Stimulated activated CD8-positive, alpha-beta memory T cell treated with anti-CD3 and anti-CD28 coated beads, Interleukin-4, amount 100 ng/mL, for 1 hour (primary cell): ENCODE measurements at places on chromosomes 12 and 14.

DNA sequence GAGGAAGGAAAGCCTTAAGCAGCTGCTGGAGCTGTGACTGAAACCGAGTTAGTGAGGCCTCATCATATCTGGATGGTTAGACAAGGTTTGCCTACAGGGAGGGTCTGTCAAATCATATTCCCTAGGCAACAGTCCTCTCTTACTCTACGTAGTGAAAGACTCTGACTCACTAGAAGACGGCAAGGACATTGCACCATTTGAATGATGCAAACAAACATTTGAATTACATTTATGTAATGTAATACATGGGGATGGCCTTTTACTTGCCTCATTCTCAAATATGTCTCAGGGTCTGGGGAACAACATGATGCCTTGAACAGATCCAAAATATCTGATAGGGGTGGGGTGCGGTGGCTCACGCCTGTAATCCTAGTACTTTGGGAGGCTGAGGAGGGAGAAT lies 29.8 kb upstream of the STRAP start:
- no peak for DNase-seq

- DNase-seq = no peak
Measured at GRCh38 chr12:52232674-52233461, at the start of gene KRT7. Gene KRT7, plus strand, starts transcription at chr12:52233243. Its CDS starts 54 bp downstream, at chr12:52233297.

DNA sequence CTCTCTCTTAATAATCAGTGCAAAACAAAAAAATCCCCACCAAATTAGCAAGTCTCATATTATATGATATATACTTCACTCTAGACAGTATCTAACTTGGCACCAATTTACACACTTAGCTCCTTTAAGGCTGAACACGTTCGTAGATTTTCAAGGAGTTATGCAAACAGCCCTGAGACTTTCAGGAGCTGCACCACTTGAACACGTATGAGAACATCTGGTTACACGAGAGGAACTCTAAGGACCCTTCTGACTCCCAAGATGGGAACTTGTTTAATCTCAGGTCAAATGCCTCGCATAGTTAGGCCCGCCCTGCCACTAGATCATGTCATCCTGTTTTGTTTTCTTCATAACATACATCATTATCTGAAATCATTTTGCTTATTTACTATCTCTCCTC lies 10.0 kb downstream of the SPRING1 start:
- no peak for DNase-seq

DNA sequence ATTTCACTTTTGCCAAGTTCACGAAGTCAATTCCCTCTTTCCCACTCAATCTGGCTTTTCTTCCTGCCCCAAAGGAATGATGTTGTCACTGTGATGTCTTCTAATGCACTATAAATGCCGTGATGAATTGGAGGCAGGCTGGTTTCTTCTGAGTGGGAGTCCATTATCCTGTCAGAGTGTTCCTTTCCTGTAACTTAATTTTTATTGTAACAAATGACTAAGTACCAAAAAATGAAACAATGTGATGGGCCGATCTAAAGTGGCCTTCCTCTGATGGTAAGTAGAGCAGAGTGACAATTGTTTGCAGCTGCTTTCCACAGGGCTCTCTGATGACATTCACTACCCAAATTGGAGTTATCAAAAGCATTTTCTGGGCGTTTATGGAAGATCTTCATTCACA lies 22.2 kb downstream of the TMEM30B start:
- DNase-seq = no peak

DNA sequence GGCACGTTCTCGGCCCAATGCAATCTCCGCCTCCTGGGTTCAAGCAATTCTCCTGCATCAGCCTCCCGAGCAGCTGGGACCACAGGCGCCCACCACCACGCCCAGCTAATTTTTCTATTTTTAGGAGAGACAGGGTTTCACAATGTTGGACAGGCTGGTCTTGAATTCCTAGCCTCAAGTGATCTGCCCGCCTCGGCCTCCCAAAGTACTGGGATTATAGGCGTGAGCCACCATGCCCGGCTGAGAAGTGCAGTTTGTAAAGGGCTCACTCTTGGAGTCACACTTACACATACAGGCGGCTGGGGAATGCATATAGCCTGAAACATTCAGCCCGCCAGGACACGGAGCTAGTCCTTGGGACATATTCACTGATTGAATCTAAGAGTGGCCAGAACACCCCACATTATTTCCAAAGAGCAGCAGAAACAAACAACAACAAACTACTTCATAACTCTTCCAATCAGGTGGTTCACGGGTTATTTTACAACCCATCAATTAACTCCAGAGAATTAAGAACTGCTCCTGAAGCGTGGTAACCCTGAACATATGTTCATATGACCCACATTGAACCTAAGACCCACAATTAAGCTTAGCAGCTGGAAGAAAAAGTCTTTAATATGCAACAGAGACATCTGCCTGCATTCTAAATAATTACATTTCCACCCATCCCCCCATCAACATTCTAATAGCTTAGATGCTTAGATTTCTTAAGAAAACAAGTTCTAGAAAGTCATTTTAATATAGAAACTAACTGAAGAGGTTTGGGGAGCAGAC lies 49.2 kb downstream of the SSH1 start:
- no peak for DNase-seq

DNA sequence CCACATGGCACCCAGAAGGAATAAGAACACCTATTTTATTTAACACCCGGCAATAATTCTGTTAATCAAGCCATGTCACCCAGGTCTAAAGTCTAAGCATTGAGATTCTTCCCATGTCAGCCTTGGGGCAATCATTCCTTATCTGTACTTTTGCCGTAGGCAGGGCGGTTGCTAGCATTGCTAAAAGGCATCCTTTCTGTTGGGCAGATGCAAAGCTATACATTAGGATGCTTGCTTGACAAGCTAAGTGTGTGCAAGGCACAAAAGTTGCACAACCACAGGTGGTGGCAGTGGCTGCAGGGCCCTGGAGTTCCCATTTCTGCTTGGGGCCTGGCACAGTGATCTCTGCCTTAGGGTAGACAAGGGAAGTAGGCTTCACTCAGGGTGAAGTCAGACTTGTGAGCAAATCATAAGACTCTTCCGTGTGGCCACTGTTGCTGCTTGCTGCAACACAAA lies 12.5 kb upstream of the GALNT6 start:
- DNase-seq = no peak

- DNase-seq = no peak
Measured at GRCh38 chr12:53538209-53538689, 31.0 kb upstream of the NPFF start.

DNA sequence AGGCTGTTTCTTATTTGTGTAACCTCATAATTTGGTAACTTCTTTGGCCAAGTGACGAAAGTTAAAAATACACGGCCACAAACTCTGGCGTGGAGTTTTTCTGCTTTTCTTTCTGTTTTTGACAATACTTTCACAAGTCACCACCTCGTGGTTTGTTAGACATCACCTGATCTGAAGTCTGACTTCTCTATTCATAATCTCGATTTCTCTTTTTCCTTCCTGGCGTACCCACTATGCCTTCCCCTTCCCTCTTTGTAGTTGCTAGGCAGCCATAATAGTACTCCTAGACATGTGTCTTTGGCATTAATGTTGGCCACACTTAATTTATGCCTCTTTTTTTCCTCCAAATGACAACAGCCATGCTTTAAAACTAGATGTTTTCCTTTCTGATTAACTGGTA lies 97.6 kb downstream of the POLR3B start:
- no peak for DNase-seq

GRCh38 chr14:90444077-90444696 lies 47.4 kb downstream of the CALM1 start:
- no peak for DNase-seq

- DNase-seq = no peak
Measured at GRCh38 chr12:92726850-92727249, 24.1 kb downstream of the PLEKHG7 start.

- no peak for DNase-seq
Measured at GRCh38 chr14:96861568-96862310, 64.6 kb downstream of the VRK1 start.

- no peak for DNase-seq
Measured at GRCh38 chr14:76701981-76702380, 59.3 kb upstream of the VASH1 start.

DNA sequence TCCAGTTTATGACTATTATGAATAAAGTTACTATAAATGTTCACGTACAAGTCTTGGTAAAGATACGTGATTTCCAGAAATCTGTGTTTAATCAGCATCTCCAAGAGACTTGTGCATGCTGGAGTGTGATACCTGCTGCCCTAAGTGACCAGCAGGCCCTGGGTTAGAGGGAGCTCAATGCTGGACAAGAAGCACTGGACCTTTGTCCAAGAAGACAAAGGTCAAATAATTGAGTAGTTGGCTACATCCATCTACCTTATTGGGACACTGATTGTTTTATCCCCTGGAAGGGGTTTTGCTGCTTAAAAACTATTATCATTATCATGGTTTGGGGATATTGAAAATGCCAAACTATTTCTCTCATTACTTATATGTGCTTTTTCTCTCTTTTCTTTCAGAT lies 37.0 kb upstream of the CHST11 start:
- DNase-seq = no peak

GRCh38 chr12:127675936-127676335 lies 591.0 kb upstream of the TMEM132C start:
- DNase-seq = no peak

- no peak for DNase-seq
Measured at GRCh38 chr12:25591144-25591543, 38.1 kb upstream of the LMNTD1 start.

- no peak for DNase-seq
Measured at GRCh38 chr12:116490471-116490870, 68.7 kb upstream of the MAP1LC3B2 start.

DNA sequence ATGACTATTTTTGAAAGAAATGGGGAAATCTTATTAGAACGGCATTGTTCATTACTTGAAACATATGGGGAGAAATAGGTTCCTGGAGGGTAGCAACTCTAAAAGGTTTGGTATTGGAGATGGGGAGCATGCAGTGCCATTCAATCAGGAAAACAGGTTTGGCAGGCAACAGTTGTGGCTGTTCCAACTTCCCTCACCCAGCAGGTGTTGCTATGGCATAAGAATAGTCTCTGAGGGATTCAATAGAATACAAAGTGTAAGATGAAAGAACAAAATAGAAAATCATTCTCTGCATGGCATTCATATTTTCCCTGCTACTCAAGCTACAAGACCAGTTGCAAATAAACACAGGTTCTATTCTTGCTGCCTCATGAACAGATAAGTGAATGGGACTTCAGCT lies 393.3 kb upstream of the RPL10L start:
- no peak for DNase-seq

DNA sequence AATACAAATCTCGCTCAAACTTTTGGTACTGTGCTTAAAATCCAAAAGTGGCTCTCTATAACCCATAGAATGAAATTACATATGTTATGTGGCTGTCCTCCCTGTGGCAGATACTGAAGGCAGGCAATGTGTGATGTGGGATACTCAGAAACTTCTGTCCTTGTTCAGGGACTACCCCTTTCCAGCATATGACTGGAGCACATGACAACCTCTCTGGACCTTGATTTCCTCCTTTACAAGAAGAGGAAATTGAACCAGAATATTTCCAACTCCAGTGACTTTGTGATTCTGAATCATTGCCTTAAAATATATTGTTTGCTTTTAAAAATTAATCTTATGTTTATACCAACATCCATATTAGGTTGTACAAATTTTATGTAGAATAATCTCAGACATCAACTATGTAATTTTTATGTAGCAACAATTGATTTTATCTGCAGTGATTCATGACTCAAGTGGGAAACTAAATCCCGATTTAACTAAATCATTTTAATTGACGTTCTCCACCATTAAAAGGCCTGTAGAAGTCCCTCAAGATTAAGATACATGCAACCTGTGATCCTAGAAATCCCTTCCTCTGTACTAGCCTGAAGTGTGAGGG lies 162.4 kb downstream of the AKAP6 start:
- DNase-seq = no peak

GRCh38 chr14:90358359-90358758 lies 26.6 kb upstream of the NRDE2 start:
- no peak for DNase-seq

DNA sequence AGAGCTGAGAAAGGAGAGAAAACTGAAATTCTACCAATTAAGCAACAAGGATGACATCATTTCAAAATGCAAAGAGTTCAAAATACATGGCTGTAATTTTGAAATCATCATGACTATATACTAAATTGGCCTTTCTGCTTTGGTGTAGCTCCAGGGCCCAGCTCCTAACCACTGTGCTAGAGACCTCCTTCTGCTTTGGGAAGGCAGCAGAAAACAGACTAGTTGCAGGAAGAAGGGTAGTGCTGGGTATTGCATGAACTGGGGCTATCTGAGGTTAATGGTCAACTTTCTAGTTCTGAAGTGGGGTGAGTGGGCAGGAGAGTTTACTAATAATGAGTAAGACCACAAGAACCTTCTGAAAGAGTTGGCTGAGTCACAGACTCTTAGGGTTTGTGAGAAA lies 66.2 kb downstream of the PTGER2 start:
- no peak for DNase-seq

- no peak for DNase-seq
Measured at GRCh38 chr14:65228436-65228835, 126.1 kb upstream of the MAX start.

GRCh38 chr14:102731871-102732800 lies 45.1 kb upstream of the TRAF3 start:
- no peak for DNase-seq

DNA sequence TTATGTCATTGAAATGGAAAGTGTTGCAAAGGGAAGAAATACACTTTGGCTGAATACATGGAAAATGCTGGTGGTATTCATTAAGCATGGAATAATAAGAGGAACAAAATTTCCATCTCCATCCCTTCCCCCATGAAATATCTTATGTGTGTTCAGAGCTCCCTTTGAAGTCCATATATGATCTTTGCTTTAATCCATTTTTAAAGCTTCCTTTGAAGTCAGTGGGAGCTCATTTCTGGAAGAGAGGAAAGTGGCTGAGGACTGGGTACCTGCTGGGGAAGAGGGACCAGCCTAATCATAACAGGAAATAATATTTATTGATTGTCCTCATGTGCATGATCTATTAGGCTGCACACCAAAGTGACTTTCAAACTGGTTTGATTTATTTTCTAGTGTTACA lies 49.2 kb downstream of the AKAP6 start:
- no peak for DNase-seq

GRCh38 chr12:82434392-82434911 lies 76.1 kb downstream of the METTL25 start:
- no peak for DNase-seq

DNA sequence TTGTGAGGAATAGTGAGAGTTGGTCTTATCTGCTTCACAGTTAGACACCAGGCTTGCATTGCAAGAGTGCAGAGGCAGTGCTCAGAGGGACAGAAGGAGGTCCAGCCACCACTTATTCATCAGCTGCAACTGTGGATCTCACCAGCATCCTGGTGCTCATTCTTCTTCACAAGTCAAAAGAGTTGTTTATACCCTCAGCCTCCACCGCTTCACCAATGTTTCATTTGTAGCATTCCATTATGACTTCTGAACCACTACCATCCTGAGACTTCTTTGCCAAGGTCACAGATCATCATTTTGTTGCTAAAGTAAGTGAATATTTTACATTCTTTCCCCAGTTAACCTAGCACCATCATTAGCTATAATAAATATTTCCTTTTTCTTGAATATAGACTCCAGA lies 230.5 kb upstream of the KITLG start:
- DNase-seq = no peak

- no peak for DNase-seq
Measured at GRCh38 chr14:101707863-101708620, 53.5 kb upstream of the PPP2R5C start.
